ENCODE measurements at places on chromosomes 3 and 15. TPM values are rescaled to one million over a fixed set of nuclear protein-coding genes. Genes with fewer than 3 reads are reported as not detected.

The KIF7 gene
- 3.7 TPM for total RNA-seq

The CTXN2 gene
- not detected for total RNA-seq

The CEMIP gene
- total RNA-seq = not detected

The DLL4 gene
- total RNA-seq = not detected

The PRR23A gene
- not detected for total RNA-seq

The SLCO2A1 gene
- 0.08 TPM for total RNA-seq

The KLHL40 gene
- total RNA-seq = not detected

The FETUB gene
- not detected for total RNA-seq

The SATB1 gene
- 94.8 TPM for total RNA-seq

The SNRPN gene
- 68.2 TPM for total RNA-seq

The PDCD6IP gene
- 140 TPM for total RNA-seq

The GOLGA6L10 gene
- 1.3 TPM for total RNA-seq

The NANOGP8 gene
- total RNA-seq = not detected

The CPN2 gene
- total RNA-seq = not detected

The TRPM1 gene
- total RNA-seq = not detected

The CHST13 gene
- not detected for total RNA-seq

The A4GNT gene
- not detected for total RNA-seq
